Activated naive CD8-positive, alpha-beta T cell treated with anti-CD3 and anti-CD28 coated beads, Interleukin-2, amount 10 ng/mL, durations not matched to agents 7 days and 5 days (primary cell): ENCODE measurements at places on chromosomes 6 and 20. TPM values are rescaled to one million over a fixed set of nuclear protein-coding genes. Genes with fewer than 3 reads are reported as not detected.

Gene CLVS2
- total RNA-seq: not detected

Gene C4A
- 6.7 TPM for total RNA-seq

Gene FOXA2
- not detected for total RNA-seq

- H3K4me1 ChIP-seq: no peaks in the 10 kb centered on the region
- H3K4me3 ChIP-seq: no peak overlapping the region
- no peak for DNase-seq
- H3K36me3 ChIP-seq: no peaks in the 10 kb centered on the region
Observed at GRCh38 chr6:163705923-163706322, 291.4 kb downstream of the QKI start.

Gene OR2H1
- not detected for total RNA-seq
